Thoracic aorta (tissue), 2 donors: ENCODE measurements at places on chromosomes 12 and 14.

DNA sequence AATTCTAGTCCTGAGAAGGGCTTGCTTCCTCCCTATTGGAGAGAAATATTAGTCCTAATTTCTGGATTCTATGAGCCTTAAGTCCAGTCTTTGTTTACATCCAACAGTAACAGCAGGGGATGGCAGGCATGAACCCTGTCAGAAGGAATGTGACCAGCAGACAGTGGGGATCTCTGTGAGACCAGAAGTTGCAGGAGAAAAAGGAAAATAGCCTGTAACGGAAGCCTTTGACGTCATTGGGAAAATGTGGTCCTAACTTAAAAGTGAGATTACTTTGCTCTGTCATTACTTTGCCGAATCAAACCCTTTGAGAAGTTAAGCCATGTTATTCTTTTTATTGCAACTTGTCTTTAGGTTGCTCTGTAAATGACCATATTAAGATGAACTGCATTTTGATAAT lies 218.2 kb upstream of the PRICKLE1 start:
- no peak for DNase-seq

- no peak for DNase-seq
These were observed 158.4 kb upstream of the HIF1A start for GRCh38 chr14:61536661-61537562.

GRCh38 chr12:64243809-64244208 lies 21.7 kb upstream of the KICS2 start:
- DNase-seq, result no peak

- no peak for DNase-seq
These were observed 1.0 kb upstream of the ANG start for GRCh38 chr14:20687362-20688166.
